ENCODE measurements at places on chromosomes 12 and 14. TPM values are rescaled to one million over a fixed set of nuclear protein-coding genes. Genes with fewer than 3 reads are reported as not detected.

Gene SLC25A47
- total RNA-seq, result 0.05 TPM

Gene IL25
- total RNA-seq, result not detected

Gene LIN7A
- total RNA-seq, result 2.6 TPM

Gene MYF5
- not detected for total RNA-seq

Gene RNASE7
- total RNA-seq, result not detected

Gene TRHDE
- total RNA-seq, result 1.5 TPM

Gene SLC38A4
- not detected for total RNA-seq

Gene HOXC13
- total RNA-seq, result not detected

Gene SLC16A7
- total RNA-seq, result 12.7 TPM

Gene RNASE1
- 387 TPM for total RNA-seq

Gene STAT2
- total RNA-seq, result 76.0 TPM

Gene TOMM20L
- not detected for total RNA-seq

Gene LRCOL1
- not detected for total RNA-seq

Gene MYH6
- not detected for total RNA-seq

Gene CLEC2B
- total RNA-seq, result 51.1 TPM

Gene TCTN2
- total RNA-seq, result 10.7 TPM

Gene TCL1B
- not detected for total RNA-seq

Gene PLXNC1
- total RNA-seq, result 0.99 TPM

Gene EVL
- 37.3 TPM for total RNA-seq

Gene P2RX2
- not detected for total RNA-seq

Gene CMKLR1
- total RNA-seq, result 0.06 TPM

Data from glomerular endothelial cell (primary cell).